ENCODE measurements at places on chromosomes 11 and 22. TPM values are rescaled to one million over a fixed set of nuclear protein-coding genes. Genes with fewer than 3 reads are reported as not detected.
A peak's percentile ranks its signal among the peaks of the same experiment; 100 is the strongest.

GRCh38 chr22:45205276-45205925 is 35.3 kb downstream of the KIAA0930 start:
- DNase-seq = peak; percentile 54

DNA sequence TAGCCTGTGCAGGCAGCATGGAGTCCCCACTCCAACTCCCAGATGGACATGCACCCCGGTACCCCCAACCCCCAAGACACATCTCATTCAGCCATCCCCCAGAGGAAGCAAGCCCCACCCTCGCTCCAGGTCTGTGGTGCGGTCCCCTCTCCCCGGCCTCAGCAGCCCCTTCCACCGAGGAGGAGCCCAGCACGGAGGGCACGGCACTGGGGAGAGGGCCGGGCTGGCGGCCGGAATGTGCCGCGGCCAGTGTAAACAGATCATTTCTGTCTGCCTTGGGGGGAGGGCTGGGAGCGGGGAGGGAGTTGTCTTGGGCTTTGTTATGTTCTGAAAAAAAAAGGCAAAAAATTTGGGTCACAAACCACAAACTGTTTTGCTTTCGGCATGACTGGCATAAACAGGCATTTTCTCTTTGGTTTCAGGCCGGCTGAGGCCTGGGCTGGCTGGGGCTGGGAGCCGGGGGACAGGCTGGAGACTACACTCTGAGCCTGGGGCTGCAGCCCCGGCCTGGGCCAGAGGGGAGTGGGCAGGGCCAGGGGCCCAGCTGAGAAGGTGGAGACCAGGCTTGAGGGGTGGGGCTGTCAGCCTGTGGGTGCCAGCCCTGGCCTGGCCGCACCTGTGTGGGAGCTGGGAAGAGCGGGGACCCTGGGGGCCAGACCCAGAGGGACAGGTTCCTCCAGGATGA is 16.8 kb downstream of the IGF2 start:
- no peak for DNase-seq

DNA sequence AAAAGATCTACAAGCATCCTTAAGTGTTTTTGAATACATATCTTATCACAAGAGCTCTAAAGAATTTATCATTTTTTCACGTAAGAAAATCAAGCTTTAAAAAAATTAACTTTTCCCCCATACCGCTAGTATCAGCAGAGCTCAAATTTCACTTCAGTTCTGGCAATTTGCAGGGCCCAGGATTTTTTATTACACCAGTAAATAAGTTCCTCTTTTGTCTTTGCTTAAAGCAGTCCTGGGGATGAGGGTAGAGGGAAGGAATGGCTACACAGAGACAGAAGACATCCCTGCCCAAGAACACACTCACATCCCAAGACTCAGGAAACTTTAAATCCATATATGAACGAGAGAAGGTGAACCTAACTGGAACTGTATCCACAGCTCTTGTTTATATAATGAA is 22.6 kb upstream of the SORL1 start:
- no peak for DNase-seq

- DNase-seq = peak; percentile 76
Observed at GRCh38 chr22:40310081-40310767, 36.1 kb upstream of the ADSL start.

GRCh38 chr11:6652182-6652581 is 3.4 kb downstream of the DCHS1 start:
- no peak for DNase-seq

GRCh38 chr11:114397349-114397982 is 2.8 kb downstream of the C11orf71 start:
- no peak for DNase-seq

DNA sequence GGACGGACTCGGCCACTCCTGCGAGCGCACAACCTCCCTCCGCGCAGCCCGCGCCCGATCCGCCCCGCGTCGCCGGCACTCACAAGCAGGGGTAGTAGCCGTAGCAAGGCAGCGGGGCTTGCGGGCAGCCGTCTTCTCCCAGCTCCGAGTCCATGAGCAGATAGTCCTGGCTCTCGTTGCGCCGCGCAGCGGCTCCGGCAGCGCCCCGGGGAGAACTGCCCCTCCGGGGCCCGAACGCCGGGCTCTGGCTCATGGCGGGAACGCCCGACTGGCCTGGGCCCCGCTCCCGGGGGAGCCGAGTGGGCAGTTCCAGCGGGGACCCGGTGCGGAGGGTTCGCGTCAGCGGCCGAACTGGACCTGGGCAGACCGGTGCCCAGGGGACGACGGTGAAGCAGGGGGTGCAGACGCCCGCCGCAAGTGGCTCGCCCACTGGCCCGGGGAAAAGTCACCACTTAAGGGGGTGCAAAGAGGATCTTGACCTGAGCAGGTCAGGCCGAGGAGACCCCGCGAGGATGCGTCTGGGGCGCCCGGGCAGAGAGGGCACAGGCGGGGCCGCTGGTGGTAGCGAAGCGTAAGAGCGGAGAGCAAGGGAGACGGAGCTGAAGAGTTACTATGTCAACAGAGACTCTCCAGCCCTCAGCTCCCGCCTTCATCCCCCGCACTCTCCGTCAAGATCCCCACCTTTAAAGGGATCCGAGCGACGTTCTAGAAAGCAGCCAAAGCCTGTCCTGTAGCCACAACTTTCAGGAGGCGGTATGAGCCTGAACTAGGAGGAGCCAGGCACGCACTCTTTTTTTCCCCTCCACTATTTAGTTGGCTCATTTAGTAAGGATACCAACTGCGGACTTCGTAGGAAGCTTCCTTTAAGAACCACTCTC is at the start of gene TRPC6:
TRPC6 (minus strand) TSS at position 757 of the 878 bp plus-strand sequence; CDS start at position 253, 504 bp downstream.
- DNase-seq = peak; percentile 83

- no peak for DNase-seq
Observed at GRCh38 chr11:118914178-118914918, 11.4 kb downstream of the BCL9L start.

DNA sequence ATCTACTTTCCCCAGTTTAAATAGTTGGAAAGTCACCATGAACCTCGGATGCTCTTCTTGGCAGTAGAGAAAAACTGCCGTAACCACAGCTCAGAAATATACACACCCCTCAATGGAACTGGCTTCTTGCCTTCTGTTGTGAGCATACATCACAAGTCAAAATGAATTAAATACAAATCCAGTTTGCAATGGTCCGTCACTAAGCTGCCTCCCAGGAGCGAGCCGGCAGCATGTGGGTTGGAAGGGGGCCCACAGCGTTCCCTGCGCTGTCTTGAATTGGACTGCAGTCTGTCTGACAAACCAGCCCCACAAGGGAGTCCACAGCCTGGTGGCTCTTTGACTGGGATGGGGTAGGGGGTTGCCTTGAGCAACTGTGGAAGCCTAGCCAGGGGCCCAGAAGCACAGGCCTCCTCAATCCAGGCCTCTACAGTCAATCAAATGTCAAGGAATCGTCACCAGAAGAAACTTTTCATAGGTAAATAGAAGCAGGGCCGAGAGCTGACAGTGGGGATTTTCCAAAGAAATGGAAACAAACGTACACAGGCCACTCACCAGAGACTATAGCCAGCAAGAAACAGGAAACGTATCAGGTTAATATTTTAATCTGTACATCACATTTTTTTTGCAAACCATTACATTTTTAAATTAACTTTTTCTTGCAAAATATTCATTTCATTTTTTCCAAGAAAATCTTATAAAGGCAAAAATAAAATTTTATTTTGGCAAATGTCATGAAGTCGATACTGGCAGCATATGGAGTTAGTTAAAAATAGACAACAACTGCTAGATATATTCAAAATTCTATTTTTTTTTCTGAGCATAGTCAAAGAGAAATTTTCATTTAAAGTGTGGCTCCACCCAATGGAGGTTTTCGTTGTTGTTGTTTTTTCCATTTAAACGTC is 38.5 kb downstream of the C11orf58 start:
- DNase-seq = no peak

GRCh38 chr11:32400196-32400595 is 35.1 kb downstream of the WT1 start:
- no peak for DNase-seq

- no peak for DNase-seq
Observed at GRCh38 chr11:108468478-108468864, 1.1 kb upstream of the C11orf65 start.

- DNase-seq = peak; percentile 74
Observed at GRCh38 chr22:27331526-27332281, 469.9 kb downstream of the MN1 start.

Gene INPPL1
- total RNA-seq = 77.1 TPM

Gene HNRNPUL2
- 23.5 TPM for total RNA-seq

Gene GUCY1A2
- 1.5 TPM for total RNA-seq

Gene PLAAT5
- total RNA-seq = 2.0 TPM

Gene SHANK2
- 20.3 TPM for total RNA-seq

Gene ATG13
- total RNA-seq = 56.5 TPM

Gene NFAM1
- total RNA-seq = 2.4 TPM

Data from sigmoid colon (tissue), 7 donors.